ENCODE measurements at places on chromosomes 4 and X.

- no peak for DNase-seq
Measured at GRCh38 chrX:10571260-10571659, 49.1 kb downstream of the MID1 start.

DNA sequence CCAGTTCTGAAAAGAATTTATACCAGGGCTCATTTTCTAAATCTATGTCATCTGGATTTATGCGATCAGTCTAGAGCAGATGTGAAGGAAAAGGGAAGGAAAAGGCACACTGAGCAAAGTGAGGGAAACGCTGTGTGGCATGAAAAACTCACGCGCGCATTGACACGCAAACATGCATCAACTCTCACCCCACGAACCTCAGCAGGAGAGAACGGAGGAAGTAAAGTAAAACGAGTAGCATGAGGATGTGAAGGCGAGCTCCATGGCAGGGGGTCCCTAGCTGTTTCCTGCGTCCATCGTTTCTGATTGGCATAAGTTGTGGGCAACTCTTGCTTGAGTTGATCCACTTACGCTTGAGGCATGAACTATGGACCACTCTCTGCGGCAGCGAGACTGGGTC lies 102.8 kb upstream of the PDLIM3 start:
- no peak for DNase-seq

DNA sequence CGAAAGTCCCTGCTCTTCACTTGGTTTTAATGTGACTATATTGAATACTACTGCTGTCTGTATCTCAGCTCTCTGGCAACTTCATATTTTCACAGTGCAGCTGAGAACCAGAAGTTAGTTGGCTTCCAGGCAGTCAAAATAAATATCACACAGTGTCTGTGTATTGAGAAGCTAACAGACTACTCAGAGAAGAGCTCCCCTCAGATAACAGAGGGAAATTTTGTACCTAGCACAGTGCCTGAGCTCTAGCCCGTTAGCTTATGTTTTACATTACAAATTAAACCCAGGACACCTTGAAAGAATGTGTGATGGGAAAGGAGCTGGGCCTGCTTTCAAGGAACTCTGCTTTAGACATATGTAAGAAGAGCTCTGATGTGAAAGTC lies 22.7 kb downstream of the JADE1 start:
- peak; percentile 57 for DNase-seq

DNA sequence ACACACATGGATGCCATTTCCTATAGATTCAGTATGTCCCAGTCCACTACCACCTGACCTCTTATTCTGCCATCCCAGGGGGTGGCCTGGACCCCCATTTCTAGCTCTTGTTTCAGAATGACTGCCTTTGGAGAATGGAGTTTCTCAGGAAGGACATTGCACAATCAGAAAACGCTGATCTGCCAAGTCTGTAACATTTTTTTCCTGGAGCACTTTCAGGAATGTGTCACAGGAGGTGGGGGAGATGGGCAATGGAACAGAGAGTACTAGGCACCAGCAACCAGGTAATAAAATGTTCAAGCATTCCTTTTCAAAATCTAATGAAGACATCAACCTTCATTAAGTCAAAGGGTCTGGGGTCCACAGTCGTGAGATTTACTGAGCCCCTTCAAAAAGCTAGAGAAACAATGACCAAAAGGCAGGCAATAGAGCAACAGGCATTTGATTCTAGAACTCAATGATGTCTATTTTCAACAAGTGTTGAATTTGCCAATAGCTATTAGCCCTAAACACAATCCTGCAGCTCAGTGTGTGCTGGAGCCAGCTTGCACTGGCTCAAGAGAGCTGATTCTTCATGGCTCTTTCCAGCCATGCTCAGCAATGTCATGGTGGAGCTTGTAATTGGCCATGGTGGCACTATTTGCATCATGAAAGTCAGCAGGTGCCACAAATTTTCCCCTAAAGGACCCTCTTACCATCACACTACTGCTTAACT lies 87.1 kb downstream of the KDR start:
- DNase-seq = no peak

DNA sequence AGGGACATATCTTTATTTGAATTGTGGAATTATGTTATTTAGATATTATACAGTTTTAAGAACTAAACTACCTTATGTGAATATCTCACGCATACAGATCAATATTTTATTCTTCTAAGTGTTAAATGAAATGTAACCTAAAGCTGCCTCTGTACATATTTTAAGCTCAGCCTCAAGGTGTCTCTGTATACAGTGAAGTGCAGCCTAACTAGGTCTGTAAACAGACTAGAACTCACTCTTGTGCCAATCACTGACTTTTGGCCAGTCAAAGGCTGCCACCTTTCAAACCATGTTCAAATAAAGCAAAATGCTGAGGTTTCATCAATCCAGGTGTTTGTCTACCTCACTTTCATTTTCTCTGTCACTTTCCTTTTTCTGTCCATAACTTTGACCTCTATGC lies 1074.5 kb upstream of the PRKX start:
- no peak for DNase-seq

DNA sequence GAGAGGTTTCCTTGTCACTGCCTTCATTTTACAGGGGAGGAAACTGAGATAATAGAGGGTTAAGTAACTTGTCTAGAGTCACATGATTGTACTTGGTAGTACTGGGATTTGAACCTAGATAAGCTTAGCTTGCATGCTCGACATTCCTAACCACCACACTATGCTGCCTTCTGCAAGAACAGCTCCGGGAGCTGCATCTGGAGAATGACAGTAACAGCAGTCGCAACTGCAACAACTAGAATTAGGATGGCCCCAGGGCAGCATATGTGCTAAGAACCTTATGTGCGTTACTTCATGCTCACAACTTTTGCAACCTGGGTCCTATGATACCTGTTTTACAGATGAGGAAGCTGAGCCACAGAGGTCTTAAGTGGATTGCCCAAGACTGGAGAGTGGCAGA lies 89.5 kb upstream of the LCORL start:
- DNase-seq = peak; percentile 81

DNA sequence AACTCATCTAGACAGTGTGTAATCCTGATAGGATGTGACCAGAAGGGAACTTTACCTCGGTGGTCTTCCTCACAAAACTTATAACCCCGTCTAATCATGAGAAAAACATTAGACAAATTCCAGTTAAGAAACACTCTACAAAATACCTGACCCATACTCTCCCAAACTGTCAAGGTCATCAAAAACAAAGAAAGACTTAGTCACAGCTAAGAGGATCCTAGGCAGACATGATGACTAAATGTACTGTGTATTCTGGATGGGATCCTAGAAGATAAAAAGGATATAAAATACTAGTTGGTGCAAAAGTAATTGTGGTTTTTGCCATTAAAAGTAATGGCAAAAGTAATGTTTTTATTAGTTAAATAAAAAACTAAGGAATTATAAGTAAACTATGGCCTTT lies 81.6 kb downstream of the DTHD1 start:
- DNase-seq = no peak

- peak; percentile 1 for DNase-seq
Measured at GRCh38 chr4:141388481-141388880, 167.8 kb downstream of the ZNF330 start.

GRCh38 chr4:138521809-138522208 lies 279.7 kb upstream of the SLC7A11 start:
- DNase-seq = no peak

GRCh38 chr4:101621120-101621519 lies 169.4 kb upstream of the BANK1 start:
- DNase-seq = no peak
